ENCODE measurements at places on chromosomes 3 and 15.

DNA sequence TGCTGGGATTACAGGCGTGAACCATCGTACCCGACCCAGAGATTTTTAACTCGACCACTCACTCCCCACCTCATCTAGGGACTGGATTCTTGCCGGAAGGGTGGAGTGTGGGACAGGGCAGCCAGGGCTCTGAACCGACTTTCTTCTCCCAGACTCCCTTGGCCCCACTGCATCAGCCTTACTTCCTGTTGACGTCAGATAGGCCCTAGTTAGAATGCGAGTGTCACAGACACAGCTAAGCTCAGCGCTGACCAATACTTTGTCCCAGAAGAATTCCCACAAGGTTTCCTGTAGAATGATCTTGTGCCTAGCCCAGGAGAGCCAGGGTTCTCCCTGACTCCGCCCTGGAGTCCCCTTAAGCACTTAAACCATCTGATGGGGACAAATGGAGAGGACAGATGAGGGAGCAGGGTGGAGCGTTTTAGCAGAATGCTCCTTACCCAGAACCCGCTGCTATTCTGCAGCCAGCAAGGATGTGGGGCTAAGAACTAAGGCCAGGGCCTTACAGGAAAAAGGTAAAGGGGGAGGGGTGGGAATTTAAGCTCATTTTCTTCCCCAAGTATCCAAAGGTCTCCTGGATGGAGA is 5.8 kb upstream of the TUSC2 start:
- DNase-seq = no peak

DNA sequence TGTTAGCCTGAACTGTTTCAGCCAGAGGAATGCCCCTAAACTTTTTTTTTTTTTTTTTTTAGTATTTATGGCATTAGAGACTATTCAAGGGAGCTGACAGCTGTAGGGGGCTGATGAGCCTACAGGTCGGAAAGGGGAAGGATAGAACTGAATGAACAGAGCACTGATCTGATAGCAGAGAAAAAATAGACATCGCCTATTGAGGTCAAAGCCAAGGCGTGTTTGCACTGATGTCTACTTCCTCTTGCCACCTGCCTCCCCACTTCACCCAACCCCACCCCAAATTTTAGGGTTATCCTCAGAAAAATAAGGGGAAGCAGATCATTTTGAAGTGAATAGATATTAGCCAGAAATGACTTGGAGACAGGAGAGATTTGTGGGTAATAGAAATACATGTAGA is 3.0 kb upstream of the ZMAT3 start:
- no peak for DNase-seq

GRCh38 chr3:57961828-57962447 is 46.3 kb upstream of the FLNB start:
- no peak for DNase-seq

- no peak for DNase-seq
Observed at GRCh38 chr3:113204371-113204770, 7.0 kb upstream of the BOC start.

DNA sequence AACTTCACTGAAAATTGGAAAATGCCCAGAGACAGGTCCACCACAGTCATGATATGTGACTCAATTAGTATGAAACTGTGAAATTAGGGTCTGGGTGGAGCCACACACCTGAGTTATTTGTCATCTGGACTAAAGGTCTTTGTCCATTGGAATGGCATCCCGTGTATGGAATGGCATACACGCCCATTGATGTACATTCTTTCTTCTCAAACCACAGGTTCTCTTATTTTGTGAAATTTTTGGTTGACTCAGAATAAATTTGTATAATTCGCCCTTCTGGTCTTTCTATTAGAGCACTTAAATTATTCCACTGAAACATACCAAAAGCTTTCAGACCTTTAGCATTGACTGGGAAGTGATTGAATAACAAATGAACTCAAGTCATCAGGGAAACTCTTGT is 66.8 kb upstream of the UBE2E1 start:
- DNase-seq = no peak

GRCh38 chr15:27842526-27842925 is 256.6 kb downstream of the OCA2 start:
- DNase-seq = no peak

DNA sequence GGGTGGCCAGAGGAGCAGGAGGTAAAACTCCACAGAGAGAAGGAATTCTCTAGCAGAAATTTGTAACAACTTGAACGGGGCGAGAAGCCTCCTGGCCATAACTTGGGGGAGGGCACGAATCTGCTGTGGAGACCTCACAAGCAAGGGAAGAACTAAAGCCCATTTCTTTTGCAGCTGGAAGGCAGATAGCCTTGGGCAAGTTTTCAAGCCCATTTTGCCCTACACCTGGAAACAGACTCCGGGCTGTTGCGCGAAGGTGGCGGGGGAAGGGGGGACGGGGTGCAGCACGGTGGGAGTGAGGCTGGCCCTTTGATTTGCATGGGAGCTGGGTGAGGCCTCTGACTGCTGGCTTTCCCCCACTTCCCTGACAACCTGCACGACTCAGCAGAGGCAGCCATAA is 168.8 kb downstream of the MEGF11 start:
- DNase-seq = no peak

GRCh38 chr15:27669641-27670040 is 429.5 kb downstream of the OCA2 start:
- no peak for DNase-seq

DNA sequence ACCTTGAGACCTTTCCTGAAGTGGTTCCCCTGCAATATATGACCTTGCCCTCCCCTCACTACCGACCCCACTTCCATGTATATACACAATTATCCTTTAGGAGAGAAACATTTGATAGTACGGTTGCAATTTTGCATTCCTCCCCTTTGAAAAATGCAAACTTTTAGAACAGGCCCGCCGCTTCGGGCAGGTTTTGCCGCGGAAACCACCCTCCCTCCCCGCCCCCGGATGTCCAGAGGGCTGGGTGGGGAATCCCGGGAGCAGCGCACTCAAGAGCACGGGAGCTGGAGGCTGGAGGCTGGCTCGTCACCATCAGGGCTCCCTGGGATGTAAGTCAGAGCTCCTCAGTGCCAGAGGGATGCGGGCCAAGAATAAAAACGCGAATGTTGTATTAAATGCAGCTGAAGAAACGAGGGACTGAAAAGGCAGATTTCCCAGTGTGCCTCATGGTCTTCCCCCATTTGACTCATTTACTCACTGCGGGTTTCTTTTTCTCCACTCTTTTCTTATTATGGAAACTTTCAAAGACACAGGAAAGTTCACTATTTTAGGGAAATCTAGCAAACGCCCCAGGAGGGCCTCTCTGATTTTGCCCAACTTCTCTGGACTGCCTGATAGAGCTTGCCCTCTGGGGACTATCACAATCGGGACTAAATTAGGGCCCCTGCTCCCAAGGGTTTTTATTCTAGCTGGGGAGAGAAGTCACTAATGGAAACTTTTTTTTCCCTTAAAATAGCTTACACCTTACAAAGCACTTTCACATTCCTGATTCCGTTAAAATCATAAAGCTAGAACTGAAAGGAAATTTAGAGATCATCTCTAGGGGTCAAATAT is 2.9 kb upstream of the USP3 start:
- DNase-seq = no peak

GRCh38 chr3:118938183-118938961 is 96.3 kb downstream of the IGSF11 start:
- DNase-seq = no peak

- DNase-seq = no peak
Observed at GRCh38 chr3:135175728-135176277, 380.7 kb downstream of the EPHB1 start.

DNA sequence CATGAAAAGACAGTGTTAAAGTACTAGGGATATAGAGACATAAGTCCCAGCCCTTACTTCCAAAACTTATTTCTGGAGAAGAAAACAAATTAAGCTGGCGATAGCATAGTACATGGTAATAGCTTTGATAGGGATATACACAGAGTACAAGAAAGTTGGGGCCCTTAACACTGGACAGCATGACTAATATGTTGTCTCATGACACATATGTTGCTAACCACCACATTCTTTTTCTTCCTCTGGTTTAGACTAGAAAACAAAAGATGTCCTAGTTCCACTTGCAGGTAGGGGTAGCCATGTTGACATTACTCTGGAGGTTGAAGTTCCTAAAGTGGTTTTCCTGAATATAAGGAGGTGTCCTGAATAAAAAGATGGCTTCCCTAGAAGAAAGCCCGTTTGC is 75.3 kb downstream of the RFX7 start:
- no peak for DNase-seq

DNA sequence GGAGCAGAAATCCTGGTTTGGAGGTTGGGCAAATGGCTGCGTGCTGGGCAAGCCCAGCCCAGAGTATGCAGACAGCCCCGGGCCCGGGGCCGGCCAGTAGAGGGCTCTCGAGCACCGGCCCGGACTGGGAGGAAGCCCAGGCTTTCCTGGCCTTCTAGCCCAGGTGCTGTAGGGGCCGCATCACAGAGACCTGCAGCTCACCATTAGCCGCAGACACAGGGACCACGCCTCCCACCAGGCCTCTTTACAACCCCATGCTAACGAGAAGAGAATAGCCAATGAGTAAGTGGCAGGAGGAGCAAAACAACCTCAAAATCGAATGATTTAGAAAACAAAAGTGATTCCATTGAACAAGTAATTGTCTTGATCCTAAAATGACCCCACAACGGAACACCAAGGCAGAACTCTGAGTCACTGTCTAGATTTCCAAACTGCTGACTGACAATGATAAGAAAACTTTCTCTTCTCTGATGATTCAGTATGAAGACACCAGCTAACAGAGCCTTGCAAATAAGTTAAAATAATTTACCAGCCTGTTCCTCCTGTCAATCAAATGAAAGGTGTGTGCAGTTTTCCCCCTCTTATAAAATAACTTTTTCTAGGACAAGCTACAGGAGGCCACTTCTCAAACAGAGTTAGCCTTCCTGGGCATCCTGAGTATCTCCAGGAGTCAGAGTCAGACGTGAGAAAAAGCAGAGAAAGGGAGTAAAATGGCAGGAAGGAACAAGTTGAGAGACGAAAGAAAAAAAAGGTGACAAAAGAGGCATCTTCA is 102.2 kb downstream of the DGKG start:
- DNase-seq = peak; percentile 51

DNA sequence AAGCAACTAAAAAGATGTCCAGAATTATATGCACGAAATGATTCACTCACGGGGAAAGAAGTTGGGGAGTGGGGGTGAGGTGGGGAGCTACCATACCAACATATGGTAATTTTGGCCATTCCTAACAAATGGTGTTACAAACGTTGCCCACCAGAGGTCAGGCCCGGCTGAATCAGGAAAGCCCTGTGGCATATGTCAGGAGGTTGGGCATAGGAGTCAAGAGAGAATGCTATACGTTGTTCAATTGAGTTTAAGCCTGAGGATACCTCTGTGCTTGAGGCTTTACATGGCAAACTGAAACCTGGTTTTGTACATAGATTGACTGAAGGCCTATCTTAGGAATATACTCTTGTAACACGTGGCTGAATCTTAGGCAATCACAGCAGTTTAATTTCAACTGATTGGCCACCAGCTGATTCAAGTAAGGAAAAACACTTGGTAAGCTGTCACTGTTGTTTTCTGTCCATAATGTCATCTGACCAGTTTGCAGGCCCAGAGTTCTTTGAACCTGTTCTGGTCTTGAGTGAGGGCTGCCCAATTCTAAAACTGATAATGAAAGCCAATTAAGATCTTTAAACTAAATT is 23.4 kb upstream of the SLC2A2 start:
- peak; percentile 71 for DNase-seq

GRCh38 chr3:188185717-188186251 is 31.8 kb downstream of the LPP start:
- DNase-seq = no peak

- DNase-seq = no peak
Observed at GRCh38 chr3:78529601-78530000, 1238.2 kb downstream of the ROBO1 start.

DNA sequence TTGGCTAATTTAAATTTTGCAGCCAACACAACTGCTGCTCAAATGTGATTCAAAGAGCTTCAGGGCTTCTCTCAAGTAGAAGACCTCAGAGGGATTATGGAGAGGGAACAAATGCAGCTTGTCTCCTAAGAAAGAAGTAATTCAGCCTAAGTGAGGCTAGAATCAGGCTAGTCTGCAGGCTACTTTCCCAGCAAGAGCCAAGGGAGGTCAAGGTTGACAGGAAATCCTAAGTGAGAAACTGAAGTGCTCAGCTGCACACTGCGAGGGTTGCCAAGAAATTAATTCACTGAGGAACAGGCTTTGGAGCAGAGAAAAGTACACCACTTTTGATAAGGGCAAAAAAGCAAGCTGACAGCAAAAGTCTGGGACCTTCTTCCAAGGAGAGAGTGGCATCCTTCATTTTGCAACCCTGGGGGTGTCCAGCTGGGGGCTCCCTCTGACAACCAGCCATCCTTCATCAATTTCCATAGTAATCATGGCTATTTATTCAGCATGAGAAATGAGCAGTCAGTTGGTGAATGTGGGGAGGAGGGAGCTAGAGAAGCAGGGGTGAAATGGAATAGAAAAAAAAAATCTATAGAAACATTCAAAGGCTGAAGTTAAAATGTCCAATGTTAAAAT is 646.4 kb upstream of the ADAMTS9 start:
- peak; percentile 51 for DNase-seq

DNA sequence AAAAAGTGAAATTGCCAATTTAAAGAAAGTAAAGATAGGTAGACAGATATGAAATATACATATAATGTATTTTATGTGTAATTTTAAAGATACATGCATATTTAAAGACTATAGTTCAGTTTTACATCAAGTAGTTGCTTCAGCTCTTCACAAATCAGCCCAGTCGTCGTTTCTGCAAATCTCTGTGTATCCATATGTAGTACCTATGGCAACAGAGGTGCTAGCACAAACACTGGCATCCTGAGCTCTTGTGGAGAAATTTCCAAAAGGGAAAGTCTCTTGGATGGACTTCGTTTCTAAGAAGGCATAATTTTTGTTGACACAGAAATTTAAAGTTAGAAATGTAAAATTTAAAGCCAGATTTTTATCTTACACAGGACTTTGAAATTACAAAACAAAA is 1284.7 kb downstream of the ROBO1 start:
- DNase-seq = no peak

GRCh38 chr15:92655178-92655995 is at the start of gene FAM174B:
TSS of gene FAM174B (minus strand) at chr15:92655775.
- peak; percentile 54 for DNase-seq

All from SJCRH30 (cell line).